Osteoblast (primary cell): ENCODE measurements at places on chromosomes 16 and 17. TPM values are rescaled to one million over a fixed set of nuclear protein-coding genes. Genes with fewer than 3 reads are reported as not detected.

DNA sequence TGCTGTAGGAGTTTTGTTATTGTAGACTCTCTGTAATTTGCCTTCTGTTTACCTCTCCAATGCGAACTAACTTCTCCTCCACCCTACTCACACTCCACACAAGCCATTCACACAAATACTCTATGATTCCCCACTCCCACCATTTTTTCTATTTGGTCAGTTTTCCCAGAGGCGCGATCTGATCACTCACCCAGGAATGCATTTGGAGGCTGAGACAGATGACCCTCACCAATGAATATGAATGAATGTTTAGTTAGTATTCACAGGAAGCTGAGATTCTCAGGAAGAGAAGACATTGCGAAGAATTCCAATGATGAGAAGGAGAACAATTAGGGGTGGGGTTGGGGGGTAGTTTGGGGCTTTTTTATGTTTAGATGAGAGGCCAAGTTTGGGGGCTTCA is 10.5 kb upstream of the ANKFN1 start:
- DNase-seq = no peak

- DNase-seq = peak; percentile 85
Observed at GRCh38 chr17:32007463-32008298, 498 bp downstream of the LRRC37B start.

GRCh38 chr16:2150418-2151187 is 2.2 kb downstream of the RAB26 start:
- peak; percentile 93 for DNase-seq

DNA sequence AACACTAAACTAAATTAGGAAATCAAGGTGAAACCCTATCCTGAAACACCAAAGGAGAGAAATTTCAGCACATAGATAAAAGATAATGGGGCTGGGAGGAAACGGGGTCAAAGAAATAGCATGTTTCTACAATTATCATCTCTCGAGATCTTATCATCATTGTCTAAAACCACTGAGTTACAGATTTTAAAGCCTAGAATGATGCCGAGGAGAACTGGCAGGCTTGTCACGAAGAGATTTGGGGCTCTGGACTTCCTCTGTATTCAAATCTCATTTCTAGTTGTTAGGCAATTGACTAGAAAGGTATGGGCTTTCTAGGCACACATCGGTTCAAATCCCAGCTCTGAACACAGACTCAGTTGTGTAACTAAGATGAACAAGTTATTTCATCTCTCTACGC is 9.3 kb downstream of the PDZD9 start:
- DNase-seq = no peak

- peak; percentile 62 for DNase-seq
Observed at GRCh38 chr16:89536886-89537548, 23.5 kb upstream of the RPL13 start.

DNA sequence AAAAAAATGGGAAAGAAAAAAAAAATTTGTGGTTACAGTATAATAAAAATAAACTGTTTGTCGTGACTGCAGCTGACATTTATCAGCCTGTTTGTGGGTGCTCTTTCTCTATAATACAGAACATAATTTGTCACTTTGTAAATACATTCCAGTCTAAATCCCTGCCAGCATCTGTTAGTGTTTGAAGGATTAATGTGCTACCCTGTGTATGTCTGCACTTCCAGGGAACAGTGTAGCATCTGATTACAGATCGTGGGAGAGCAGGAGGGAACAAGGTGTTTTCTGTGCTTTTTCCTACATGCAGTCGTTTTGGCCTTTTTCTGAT is 265.1 kb downstream of the WWOX start:
- no peak for DNase-seq

DNA sequence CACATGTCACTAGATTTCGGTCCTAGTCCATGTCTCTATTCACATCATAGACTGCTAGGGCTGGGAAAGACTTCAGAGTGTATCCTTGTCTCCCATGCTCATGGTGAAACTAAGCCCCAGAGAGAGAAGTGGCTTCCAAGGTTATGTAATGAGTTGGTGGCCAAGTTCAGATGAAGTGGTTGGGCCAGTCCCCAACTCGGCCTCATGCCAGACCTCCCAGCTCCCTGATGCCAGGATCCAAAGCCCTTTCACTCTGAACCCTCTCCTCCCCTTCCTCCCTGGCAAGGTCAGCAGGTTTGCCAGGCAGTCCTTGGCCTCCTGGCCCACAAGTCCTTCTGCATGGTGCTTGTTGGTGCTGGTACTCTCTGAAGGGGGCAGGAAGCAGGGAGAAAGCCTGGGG is 189.7 kb downstream of the AXIN2 start:
- DNase-seq = no peak

DNA sequence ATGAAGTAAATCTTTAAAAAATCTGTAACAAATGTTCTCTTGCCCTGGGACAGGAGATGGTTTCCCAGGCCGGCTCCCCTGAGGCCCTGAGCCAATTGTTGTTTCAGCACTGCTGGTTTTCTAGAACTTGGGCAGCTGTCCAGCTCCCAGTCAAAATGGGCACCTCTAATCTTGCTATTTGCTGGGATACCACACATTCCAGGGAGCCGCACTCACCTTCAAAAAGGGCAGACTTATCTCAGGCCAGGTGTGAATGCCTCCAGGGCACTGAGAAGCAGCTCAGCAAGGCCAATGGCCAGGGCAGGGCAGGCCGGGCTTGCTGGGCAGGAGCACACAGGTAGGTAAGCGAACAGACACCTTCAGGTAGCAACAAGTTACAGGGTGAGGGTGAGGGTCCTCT is 24.4 kb downstream of the TRIM16 start:
- no peak for DNase-seq

GRCh38 chr17:80751070-80751945 is 206.7 kb downstream of the RPTOR start:
- DNase-seq = no peak

DNA sequence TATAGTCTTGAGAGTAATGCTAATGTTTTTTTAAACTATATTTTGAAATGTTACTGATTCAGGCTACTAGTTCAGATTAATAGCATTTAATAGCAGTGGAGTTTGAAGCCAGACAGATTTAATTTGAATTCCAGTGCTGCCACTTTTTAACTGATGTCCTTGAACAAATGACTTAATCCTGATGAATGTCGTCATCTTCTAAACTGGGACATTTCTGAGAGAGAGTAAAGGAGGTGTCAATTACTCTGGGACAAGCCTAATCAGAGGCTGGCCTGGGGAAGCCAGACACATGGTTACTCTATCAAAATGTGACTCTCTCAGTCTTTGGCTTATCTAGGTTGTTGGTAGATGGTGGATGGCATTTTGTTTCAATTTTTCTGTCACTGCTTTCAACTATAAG is 246.7 kb downstream of the HS3ST3A1 start:
- DNase-seq = no peak

DNA sequence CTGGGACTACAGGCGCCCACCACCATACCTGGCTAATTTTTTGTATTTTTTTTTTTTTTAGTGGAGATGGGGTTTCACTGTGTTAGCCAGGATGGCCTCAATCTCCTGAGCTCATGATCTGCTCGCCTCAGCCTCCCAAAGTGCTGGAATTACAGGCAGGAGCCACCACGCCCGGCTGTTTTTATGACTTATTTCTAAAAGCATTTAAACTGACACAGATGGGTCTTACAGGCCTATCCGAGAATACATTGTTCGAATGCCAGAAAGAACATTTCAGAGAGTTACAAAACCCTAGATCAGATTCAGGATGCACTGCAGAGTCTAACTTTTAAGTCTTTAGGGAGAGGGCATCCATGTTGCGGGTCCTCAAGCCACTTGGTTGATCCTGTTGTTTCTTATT is 234.7 kb upstream of the MAF start:
- no peak for DNase-seq

- DNase-seq = no peak
Observed at GRCh38 chr17:56290802-56291118, 137.5 kb downstream of the ANKFN1 start.

- peak; percentile 78 for DNase-seq
Observed at GRCh38 chr17:36936455-36937000, 747 bp upstream of the LHX1 start.

The USP43 gene
- under 0.01 and 0.36 TPM in 2 replicates for total RNA-seq

DNA sequence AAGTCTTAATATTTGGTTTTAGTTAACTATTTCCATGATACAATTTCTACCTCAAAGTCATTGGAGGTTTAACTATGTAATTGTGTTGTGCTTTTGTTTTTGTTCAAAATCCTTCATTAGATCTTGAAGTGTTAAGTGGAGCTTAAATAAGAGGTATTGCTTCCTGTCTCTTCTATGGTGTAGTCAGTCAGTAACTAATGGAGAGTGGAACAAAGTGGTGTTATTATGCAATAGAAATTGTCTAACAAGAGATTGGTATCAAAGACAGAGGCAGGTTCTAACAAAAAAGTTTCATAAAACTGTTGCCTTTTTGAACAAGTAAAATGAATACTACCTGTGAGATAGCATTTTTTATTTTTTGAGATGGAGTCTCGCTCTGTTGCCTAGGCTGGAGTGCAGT is 45.2 kb downstream of the GRB7 start:
- DNase-seq = no peak

The DOC2B gene
- total RNA-seq = not detected in 2 replicates

The NPIPA2 gene
- total RNA-seq = 0.72 TPM in 1 of 2 replicates, not detected in the other

GRCh38 chr16:81698310-81698641 is 80.8 kb upstream of the PLCG2 start:
- no peak for DNase-seq

DNA sequence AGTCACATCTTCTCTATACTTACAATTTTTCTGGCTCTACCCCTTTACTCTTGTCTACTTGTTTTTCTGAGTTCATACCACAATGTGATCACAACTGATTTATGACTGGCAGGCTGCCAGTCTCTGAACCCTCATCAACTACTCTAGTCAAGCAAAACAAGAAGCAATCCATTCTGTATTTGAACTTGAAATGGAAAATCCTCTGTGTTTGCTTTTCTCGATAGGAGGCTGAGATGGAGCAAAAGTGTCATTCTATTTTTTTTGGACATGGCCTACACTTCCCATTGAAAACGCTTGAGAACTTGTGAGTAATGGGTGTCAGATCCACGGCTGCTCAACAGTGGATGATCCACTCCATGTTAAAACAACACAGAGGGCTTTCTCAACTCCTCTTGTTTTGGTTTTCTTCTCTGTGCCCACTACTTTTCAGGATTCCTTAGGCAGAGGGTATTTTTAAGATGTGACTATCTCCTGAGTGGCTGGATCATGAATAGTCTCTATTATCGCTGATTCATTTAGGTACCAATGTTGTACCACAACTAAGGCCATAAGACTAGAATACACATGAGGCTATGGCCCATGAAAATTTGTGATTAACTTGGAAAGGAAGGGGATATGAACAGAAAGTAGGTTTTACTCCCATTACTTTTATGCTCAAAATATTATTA is 11.7 kb downstream of the TMEM100 start:
- no peak for DNase-seq

The PRR29 gene
- total RNA-seq = 0.36 and 0.88 TPM in 2 replicates

The KRTAP2-2 gene
- total RNA-seq = not detected in 2 replicates

GRCh38 chr17:17144916-17145665 is 61.0 kb downstream of the PLD6 start:
- DNase-seq = peak; percentile 30

The TERB1 gene
- total RNA-seq = 0.29 and 0.36 TPM in 2 replicates

DNA sequence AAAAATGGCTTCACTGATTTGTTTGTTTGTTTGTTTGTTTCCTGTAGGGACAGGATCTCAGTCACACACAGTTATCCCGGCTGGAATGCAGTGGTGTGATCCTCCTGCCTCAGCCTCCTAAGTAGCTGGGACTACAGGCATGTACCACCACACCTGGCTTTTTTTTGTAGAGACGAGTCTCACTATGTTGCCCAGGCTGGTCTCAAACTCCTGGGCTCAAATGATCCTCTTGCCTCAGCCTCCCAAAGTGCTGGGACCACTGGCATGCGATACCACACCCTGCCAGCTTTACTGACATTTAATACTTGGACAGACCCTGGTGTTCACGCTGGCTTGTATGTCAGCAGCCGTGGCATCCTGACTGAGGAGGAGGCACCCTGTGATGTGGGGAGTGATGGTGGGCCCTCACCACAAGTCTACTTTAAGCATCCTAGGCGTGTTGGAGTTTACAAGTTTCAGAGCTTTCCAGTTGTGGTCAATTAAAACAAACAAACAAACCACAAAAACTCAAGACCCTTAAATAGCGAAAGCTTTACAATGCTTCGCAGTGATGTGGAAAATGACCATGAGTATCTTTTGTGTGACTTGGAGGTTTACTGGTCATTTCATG is 5.1 kb downstream of the ABCA3 start:
- DNase-seq = peak; percentile 64

- no peak for DNase-seq
Observed at GRCh38 chr16:8893426-8893825, 11.3 kb downstream of the LITAFD start.

- DNase-seq = peak; percentile 54
Observed at GRCh38 chr16:50308237-50308965, 42.0 kb downstream of the ADCY7 start.

DNA sequence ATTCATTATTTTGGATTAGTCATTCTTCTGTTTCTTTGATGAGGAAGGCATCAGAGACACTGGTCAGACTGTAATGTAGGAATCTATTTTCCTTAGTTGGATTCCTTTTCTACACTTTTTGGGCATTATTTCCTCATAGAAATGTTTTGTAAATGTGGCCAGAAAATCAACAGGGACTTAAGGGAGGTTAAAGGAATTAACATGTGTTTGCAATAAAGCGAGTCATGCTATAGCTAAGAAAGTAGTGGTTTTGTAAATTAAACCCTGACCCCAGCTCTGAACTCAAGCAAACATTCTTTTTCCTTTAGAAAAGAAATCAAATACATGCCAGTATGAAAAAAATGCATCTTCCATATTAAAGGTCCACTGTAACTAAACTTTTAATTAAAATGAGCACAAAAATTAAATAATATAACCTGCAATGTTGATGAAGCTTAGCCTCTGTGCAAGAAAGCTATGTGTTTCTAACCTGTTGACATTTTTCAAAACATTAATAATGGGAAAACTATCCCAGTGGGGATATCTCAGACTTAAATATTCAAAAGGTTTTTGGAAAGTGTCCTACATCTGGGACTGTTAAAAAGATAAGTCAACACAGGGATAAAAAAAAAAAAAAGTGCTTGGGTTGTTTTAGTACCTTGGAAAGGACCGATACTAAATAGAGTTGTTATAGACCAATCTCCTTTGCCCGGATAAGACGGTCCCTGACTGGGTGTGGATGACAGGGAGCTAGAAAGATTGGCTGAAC is 428.0 kb downstream of the CA10 start:
- DNase-seq = no peak
